CD4-positive, alpha-beta T cell treated with Interferon alpha-2 for 1 hour (primary cell): ENCODE measurements at places on chromosomes 11 and 22.

GRCh38 chr22:48881326-48881980, 946.2 kb downstream of the BRD1 start:
- DNase-seq, result no peak

DNA sequence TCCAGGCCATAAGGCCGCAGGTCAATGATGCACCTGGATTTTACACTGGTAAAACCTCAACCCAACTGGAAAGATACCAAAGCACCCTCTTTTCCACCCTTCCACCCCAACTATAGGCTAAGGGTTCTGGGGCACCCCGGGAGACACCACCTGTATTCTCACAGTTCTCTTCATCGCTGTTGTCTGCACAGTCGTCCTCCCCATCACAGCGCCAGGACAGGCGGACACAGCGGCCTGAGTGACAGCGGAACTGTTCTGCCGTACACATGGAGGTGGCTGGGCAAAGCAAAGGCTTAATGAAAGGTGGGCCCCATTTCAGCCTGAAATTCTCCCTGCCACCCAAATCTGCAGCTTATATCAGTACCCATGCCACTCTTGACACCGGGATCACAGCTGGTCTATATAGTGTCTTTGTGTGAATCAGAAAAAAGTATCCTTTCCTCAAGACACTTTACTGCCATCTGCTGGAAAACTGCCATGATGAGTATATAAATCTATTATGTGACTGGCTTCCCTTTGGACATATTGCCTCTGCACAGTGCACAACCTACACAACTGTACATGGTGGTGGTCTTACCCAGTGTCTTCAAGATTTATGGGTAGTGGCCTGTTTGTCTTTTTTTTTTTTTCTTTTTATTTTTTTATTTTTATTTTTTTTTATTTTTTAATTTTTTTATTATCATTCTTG, 21.5 kb downstream of the LRP4 start:
- peak; percentile 20 for DNase-seq

GRCh38 chr11:64868904-64869570, 9.4 kb downstream of the EHD1 start:
- peak; percentile 48 for DNase-seq

DNA sequence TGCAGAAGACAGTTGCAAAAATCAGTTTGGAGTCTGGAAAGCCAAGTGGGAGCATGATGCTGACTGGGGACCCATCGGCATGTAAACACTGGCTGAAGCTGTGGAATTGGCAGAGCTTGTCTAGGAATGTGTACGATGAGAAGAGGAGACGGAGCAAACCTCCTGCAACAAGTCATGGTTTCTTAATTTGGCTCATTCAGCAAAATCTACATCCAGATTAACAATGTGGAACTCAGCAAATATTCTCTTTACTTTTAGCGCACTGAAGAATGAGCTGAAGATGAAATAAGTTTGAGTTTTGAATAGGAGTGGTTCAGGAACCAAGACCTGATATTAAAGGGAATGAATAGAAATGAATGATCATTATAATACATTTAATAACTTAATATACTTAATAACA, 26.6 kb downstream of the RASSF10 start:
- no peak for DNase-seq

GRCh38 chr11:120515186-120515723, 3.7 kb downstream of the GRIK4 start:
- no peak for DNase-seq

GRCh38 chr11:116787786-116788486, at the start of gene ZPR1:
Gene ZPR1, minus strand, starts transcription at chr11:116788023. Its CDS starts 33 bp downstream, at chr11:116787990.
- DNase-seq, result peak; percentile 84

DNA sequence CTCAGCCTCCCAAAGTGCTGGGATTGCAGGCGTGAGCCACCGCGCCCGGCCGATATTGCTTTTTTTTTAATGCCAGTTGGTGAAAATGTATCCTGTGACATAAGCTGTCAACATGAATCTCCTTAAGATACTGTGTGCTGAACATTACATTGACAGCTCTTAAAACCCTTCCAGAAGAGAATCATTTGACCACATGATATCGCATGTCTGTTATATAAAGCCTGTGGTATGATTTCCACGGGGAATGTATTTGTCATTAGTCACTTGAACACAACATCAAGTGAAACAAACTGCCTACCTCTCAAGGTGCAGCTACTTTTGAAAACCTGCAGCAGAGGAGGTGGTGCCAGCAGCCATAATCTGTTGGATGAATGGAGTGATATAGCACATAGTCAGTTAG, 67.0 kb downstream of the BCL2L13 start:
- DNase-seq, result no peak

DNA sequence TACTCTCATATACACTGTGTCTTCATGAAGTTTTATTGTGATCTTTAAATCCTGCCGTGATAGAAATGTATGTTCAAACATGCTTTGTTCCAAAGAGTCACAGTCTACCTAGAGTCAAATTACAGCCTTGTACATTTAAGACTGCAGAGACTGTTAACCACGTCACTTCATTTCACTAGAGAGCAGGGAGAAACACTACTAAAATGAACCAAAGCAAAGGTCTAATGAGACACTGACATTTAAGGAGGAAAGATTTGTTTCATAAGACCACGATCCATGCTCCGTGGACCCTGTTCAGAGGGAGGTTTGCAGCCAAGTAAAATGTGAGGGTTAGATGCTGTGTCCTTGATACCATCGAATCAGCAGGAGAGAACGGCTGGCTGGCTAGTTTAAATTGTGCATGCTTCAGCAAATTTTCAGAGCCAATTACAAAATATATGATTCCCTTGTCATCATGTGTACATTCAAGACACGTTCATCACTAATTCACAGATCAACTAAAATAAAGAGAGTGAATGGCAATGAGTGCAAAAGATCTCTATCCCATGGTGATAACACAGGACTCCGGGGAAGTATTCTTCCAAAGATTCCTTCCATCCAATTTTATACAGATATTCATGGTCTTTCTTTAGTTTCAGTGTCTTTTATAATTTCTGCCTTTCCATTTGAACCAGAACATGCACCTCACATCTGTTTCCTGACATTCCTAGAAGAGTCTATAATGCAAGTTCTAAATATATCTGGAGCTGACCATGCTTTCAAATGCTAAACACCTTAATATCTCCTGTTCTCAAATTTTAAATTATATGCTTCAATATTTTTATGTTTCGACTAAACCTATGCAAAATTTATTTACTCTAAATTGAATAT, 960.9 kb upstream of the FAT3 start:
- DNase-seq, result no peak
